ENCODE measurements at places on chromosomes 4 and X.

GRCh38 chr4:152516156-152516555 lies 19.7 kb downstream of the FBXW7 start:
- no peak for DNase-seq

GRCh38 chr4:124970011-124970410 lies 257.5 kb upstream of the ANKRD50 start:
- no peak for DNase-seq

- peak; percentile 78 for DNase-seq
Observed at GRCh38 chrX:148567229-148567628, 66.8 kb downstream of the AFF2 start.

- no peak for DNase-seq
Observed at GRCh38 chr4:24770032-24770584, 25.3 kb upstream of the SOD3 start.

DNA sequence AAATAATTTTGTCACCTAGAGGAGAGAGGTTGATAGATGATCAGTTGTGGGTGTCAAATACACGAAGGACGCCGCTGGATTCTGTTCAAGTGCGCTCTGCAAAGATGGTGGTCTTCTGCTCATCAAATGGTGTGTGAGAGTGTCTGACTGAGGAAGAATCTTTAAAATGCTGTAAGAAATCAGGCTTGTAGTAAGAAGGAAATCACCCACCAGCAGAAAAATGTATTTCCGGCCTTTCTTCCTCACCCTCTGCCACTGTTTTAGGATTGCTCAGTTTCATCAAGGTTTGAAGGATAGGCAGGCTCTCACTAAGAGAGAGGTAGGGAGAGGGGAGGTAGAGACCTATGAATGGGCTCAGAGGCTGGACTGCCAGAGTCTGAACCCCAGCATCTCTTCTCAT lies 28.7 kb downstream of the RHOH start:
- DNase-seq, result no peak

DNA sequence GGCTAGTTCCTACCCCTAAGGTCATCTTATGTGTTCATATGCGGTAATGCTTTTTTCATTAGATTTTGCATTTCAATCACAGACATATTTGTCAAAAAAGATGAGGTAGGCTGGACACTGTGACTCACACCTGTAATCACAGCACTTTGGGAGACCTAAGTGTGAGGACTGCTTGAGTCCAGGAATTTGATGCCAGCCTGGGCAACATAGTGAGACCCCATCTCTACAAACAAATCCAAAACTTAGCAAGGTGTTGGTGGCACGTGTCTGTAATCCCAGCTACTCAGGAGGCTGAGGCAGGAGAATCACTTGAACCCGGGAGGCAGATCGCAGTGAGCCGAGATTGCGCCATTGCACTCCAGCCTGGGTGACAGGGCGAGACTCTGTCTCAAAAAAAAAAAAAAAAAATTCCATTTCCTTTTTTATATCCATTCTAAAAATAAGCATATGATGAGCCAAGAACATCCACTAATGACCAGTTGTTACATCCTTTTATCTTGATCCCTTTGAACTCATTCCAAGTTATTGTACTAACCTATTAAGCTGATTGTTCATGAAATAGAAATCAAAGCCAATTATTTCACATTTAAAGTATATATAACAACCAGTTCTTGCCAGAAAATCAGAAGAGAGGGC lies 23.4 kb downstream of the PGAM4 start:
- no peak for DNase-seq

DNA sequence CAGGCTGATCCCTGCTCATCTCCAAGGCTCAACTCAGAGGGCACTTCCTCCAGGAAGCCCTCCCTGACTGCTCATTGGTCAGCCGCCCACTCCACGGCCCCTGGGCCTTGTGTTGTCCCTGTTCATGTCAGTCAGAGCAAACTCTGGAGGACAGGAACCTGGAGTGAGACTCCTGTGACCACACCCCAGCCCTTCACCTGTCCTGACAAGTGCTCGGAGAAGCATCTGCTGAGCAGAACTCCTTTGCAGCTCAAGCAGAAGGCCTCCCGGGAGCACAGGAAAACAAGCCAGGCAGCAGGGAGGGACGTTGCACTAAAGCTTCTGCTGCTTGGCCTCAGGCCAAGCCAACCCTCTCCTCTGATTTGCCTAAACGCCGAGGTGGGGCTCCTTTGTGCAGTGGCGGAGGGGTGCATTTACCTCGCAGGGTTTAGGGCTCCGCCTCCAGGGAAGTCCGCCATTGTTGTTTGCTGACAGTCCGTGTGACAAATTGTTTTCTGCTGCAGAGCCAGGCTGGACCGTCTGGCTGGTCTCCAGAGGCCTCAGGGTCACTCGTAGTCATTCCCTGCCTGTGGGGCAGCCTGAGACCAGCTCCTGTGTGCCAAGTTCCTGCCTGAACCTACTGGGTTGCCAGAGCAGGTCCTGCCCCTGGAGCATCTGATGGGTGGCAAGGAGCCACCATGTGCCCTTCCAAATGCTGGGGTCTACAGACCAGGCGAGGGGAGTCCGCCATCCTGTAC lies 61.8 kb downstream of the C4orf50 start:
- DNase-seq, result peak; percentile 20

DNA sequence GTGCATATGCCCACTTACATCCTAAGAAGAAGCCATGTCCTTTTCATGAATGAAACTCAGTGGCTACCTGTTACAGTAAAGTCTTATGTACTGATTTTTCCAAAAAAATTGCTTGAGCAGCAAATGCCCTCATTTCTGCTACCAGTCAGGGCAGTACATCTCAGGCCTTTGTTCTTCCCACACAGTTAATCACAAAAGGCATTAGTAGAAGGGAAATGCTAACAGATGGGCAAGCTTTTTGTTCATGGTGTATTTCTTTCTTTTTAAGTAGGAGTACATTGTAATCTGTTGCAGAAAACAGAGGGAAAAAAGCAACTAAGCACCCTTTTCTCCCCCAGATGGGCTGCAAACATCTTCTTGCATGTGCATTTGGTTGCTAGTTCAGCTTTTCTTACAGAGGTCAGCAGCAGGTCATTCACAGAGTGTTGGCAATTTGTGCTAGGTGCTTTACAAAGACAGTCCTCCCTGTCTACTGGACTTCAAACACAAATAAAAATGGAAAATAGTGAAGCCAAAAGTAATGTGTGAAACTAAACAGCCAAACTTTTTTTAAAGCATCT lies 373.4 kb downstream of the PRDM5 start:
- no peak for DNase-seq

- DNase-seq, result no peak
Observed at GRCh38 chr4:42644897-42645296, 12.0 kb downstream of the ATP8A1 start.

- no peak for DNase-seq
Observed at GRCh38 chrX:129145385-129145784, 377.9 kb downstream of the SMARCA1 start.

DNA sequence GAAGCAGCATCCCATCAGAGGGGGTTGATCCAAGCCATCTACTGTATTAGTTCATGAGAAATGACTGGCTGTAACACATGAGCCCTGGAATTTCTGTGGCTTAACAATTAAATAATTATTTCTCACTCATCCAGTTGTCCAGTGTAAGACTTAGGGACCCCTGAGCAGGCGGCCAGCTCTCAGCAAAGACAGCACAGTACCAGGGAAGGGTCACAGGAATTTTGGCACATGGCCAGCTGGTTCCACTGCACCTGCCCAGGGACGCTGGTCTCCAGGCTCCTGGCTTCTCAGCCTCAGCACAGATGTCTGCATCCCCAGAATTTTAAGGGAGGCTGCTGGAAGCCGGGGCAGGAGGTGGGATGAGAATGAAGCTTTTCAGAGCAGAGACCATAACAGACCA lies 93.7 kb upstream of the DHRSX start:
- DNase-seq, result no peak

DNA sequence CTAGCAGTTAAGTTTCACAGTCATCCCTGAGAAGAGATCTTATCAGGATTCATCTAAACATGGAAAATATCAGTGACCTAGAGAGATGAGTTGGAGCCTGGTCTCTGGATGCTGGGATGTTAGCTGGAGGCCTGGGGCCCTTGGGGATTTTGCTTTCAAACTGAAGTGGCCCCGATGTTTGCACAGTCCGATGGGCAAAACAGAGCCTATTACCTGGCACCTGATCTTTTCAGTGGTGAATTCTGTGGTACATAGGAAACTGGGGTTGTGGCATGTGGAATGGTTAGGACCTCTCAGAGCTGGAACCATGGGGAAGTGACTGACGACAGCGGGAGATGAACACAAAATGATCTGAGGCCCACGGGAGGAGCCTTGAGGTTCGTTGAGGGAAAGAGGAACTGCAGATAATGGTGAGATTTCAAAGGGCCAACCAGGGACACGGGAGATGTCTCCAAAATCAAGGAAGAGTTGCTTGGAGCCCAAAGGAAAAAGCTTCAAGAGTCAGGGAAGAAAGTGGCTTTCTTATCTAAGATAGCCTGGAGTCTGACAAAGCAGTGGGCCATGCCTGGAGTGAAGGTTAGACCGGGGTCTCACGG lies 17.8 kb upstream of the TENM3 start:
- DNase-seq, result no peak

DNA sequence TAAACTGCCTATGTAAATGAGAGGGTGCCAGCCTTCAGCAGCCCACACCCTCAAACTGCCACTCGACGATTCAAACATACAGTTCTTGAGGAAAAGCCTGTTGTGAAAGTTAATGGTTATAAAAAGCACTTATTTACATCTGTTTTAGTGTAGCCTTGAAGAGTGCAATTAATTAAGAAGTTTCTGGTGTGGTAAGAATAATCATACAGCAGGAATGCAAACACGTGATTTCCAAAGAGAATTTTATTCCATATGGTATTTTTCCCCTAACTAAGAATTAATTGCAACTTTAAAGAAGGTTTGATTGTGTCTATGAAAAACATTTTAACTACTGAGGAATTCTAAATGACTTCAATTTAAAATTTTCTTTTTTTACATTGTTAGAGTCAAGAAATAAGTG lies 176.3 kb upstream of the PITX2 start:
- no peak for DNase-seq

DNA sequence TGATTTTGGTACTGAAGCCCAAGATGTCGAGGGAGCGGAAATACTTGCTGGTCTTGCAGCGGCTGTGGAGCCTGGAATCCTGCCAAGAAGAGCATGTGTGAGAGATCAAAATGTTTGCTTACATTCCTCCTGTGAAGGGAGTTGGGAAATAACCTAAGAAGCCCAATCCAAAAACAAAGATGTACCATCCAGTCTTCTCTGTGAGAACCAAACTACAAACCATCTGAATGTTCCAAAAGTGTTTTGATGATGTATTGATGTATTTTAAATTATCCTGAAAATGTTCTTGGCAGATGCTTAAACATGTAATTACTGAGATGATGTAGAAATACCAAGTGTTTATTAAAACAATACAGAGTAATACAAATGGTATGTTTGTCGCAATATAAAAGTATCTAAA lies 10.1 kb upstream of the ADH1A start:
- DNase-seq, result peak; percentile 80

- DNase-seq, result no peak
Observed at GRCh38 chr4:34046580-34046979, 2197.7 kb downstream of the ARAP2 start.

DNA sequence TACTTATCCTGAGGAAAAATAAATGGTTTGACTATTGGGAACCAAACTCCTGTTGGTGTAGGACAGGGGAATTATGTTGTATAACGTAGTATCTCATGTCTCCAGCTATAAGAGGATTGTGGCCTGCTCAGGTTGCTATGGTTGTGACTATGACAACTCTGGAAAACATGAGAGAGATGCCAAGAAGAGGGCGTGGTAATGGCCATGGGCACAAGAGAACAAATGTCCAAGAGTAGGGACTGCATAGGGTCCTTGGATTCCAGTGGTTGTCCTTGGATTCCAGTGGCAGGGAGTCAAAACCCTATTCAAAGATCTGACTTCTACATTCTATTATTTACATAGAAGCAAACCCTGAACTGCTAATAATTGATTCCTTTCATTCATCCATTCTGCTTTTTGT lies 6.8 kb upstream of the MOB1B start:
- DNase-seq, result no peak

GRCh38 chr4:52572936-52573485 lies 86.1 kb downstream of the USP46 start:
- DNase-seq, result no peak

- DNase-seq, result peak; percentile 98
Observed at GRCh38 chr4:122830426-122831095, 3.9 kb downstream of the FGF2 start.

DNA sequence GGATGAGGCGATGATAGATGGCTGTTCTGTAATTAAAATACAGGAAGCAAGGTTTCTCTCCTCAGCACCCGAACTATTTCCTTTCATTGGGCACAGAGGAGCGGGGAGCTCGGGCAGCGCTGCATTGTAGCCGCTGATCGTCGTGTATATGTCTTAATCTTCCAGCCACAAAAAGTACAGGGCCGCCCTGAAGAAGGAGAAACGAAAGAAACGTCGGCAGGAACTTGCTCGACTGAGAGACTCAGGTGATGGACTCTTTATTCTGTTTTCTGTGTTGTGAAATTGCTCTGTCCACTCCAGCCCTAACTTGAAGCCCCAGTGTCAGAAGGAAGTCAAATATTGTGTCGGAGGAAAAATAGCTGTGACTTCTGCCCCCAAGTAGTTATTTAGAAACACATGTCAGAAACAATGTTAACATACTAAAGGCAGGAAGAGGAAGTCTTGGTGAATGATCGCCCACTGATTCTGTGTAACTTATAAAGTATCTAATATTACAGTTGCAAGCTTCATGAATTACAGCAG lies 546 bp downstream of the ZRSR2 start:
- DNase-seq, result peak; percentile 2

- no peak for DNase-seq
Observed at GRCh38 chr4:38056011-38056685, 96.0 kb downstream of the PTTG2 start.

- DNase-seq, result peak; percentile 44
Observed at GRCh38 chrX:6849716-6850414, 297.6 kb upstream of the STS start.

- no peak for DNase-seq
Observed at GRCh38 chr4:143742834-143743233, 42.4 kb upstream of the FREM3 start.

DNA sequence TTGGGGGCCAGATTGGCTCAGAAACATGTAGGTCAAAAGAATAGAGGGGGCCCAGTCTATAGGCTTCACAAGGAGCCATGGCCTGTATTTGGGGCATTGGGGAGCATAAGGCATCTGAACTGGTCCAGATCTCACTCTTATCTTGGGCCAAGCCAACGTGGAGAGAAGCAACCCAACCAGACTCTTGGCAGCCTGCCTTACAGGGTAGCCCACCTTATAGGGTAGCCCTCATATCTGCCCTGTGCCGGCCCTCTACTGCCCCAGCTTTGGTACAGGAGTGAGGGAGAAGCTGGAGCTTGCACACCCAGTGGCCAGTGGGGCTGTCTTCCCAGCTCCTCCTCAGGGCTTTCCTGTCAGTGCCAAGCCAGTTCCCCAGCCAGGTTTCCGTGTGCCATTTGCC lies 142.2 kb downstream of the AMMECR1 start:
- no peak for DNase-seq
